ENCODE measurements at places on chromosomes 11 and 22. TPM values are rescaled to one million over a fixed set of nuclear protein-coding genes. Genes with fewer than 3 reads are reported as not detected.

CD3G gene
- total RNA-seq: 102 TPM

SYCE3 gene
- total RNA-seq: not detected

CRYBB3 gene
- 0.38 TPM for total RNA-seq

BAIAP2L2 gene
- 0.43 TPM for total RNA-seq

All from activated T-cell treated with anti-CD3 and anti-CD28 coated beads, Interleukin-2, amount 50 U/mL, for 4 hours (primary cell).